ENCODE measurements at places on chromosomes 7 and 10. TPM values are rescaled to one million over a fixed set of nuclear protein-coding genes. Genes with fewer than 3 reads are reported as not detected.

- peak; percentile 17 for DNase-seq
Measured at GRCh38 chr10:91694170-91694794, 61.4 kb upstream of the PPP1R3C start.

FAM180A gene
- not detected for total RNA-seq

GRCh38 chr10:107647462-107647861 is 483.0 kb upstream of the SORCS1 start:
- no peak for DNase-seq

GRCh38 chr10:48527756-48528155 is 77.1 kb downstream of the ARHGAP22 start:
- DNase-seq, result no peak

DNA sequence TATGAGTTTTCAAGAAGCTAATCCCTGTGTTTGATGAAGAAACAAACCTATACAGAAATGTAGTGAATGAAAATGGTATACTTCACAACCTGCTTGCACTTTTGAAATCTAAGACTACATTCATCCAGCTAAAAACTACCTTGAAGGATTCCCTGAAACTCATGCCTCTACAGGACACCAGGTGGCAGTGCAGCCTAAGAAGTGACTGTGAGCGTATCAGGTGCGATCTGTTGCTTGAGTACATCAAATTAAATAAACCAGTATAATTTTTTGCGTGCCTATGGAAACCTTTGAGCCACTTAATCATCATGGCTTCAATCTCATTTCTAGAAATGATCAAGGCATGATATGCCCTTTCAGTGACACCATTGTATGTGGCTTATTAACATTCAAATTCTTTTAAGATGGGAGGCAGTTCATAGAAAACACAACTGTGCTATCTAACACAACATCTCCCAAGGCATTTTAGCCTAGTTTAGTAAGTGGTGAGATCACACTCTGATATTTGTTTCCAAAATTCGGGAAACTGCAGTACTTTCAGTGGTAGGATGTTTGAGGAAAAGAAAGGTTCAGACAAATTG is 57.4 kb downstream of the PPP1R17 start:
- DNase-seq, result peak; percentile 37

DNA sequence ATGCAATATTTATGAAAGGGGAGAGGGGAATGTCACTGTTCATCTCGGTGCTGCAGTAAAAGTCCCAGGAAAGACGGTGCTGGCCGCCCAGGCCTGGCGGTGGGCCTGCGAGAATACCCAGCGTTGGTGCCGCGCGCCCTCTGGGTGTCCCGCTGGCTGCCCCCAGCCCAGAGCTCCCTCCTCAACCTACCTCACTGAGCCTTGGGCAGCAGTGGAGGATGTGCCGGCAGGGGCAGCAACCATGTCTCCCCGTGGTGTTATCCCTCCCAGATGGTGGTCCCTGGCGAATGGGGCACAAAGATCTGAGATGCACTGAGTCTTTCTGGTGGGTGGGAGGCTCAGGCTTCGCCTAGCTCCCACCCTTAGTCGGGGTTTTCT is 9.5 kb upstream of the TLX1 start:
- DNase-seq, result no peak

DNA sequence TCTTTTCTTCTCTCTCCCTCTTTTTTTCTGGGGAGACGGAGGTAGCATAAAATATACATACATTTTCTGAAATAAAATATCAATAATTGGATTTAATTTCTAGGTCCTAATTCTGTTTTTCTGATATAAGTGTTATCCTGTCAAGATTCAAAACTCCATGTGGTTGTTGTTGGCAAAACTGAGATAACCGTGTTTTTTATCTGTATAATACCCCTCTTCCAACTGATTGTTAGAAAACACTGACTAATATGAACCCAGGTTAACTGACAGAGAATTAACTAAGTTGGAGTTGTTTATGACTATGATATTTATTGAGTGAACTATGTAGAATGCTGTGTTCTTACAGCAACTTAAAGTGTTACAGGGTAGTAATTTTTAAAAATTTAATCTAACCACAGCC is 236.5 kb upstream of the KAT6B start:
- no peak for DNase-seq

DNA sequence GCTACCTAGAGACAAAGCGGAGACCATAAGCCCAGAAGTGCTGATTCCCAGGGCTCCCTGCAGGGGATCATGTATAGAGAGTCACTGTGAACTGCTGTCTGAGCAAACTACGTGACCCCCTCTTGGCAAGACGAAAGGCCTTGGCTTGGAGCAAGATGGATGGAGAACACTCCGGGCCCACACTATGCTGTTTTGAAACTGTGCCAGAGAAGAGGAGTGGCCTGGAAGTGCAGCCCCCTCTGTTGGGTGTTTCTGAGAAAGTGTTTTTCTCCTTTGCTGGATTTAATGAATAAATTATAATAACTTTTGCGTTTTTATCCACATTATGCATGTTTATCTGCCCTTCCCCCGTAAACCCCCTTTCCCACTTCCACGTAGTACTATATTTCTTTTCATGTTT is 639.3 kb upstream of the GALNT17 start:
- no peak for DNase-seq

GRCh38 chr7:77525231-77525630 is 11.9 kb upstream of the PTPN12 start:
- no peak for DNase-seq

BTRC gene
- total RNA-seq, result 12.0 TPM

DNA sequence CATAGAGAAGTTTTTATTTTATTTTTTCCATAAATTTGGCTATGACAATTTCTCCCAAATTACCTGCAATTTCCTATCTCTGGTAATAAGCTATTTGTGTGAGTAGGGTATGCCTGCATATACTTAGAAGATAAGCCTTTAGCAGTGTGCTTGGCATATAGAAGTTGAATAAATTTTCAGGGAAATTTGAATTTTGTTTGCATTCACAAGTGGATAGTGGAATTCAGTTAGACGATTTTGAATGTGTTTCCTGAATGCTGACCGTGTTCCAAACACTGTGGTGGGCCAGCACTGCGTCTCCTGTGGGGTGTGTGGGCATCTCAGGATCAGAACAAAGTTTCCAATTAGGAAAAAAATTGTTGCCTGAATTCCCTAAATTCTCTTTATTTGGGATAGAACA is 99.3 kb downstream of the PPP1R17 start:
- DNase-seq, result no peak

DNA sequence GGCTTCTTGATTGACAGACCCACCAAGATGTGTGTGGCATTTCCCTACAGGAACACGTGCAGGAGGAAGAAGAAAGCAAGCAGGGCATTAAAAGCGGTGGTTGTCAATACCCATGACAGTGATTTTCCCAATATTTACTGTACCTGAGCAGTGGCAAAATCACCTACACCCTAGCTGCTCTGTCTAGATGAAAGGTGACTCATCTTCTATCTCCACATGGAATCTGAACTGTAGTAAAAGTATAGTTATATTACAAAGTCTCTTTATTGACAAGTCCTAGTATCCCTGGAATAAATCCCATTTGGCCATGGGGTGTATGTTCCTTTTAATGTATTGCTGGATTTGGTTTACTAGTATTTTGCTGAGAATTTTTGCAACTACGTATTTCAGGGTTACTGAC is 458.8 kb upstream of the SORCS1 start:
- no peak for DNase-seq

All from activated naive CD4-positive, alpha-beta T cell treated with anti-CD3 and anti-CD28 coated beads, Interleukin-2, amount 50 U/mL, for 72 hours (primary cell).